Hindlimb muscle (tissue), 1 donor: ENCODE measurements at places on chromosomes 6 and 20.
A peak's percentile ranks its signal among the peaks of the same experiment; 100 is the strongest.

DNA sequence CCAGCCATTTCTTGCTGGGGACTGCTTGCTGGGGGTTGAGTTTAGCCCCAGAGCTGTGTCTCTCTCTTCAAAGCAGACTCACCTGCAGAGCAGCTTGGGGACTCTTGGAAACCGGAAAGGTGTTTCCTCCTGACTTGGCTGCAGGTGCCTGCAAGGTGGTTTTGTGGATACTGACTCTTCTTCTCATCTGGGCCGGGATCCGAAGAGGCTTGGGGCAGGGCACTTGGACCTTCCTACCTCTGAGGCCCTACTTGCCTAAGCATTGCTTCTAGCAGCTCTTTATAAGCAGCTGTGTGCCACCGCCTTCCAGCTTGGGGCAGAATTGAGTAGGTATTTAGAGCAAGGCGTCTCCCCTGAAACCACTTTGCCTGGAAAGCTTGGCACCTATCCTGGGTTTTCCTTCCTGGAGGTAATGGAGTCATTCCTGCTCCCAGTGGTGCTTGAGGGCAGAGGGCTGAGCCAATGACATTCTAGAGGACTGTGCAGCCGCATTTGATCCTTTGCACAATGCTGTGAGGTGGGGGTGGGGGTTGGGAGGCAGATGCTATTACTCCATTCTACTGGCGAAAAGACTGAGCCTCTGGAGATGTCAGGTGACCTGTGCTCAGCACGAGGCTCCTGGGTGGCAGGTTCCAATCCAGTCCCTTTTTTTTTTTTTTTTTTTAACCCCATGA, 3.4 kb upstream of the CTSZ start:
- DNase-seq = no peak

DNA sequence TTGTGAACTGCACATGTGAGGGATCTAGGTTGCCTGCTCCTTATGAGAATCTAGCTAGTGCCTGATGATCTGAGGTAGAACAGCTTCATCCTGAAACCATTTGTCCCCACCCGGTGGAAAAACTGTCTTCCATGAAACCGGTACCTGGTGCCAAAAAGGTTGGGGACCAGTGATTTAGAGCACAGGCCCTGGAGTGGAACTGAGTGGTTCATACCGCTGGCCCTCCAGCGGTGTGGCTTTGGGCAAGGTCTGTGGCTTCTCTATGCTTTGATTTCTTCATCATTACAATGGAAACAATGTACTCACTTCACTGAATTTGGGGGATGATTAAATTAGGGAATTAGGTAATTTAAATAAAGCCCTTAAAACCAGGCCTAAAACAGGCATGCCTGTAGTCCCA, 36.3 kb downstream of the CD164 start:
- no peak for DNase-seq

DNA sequence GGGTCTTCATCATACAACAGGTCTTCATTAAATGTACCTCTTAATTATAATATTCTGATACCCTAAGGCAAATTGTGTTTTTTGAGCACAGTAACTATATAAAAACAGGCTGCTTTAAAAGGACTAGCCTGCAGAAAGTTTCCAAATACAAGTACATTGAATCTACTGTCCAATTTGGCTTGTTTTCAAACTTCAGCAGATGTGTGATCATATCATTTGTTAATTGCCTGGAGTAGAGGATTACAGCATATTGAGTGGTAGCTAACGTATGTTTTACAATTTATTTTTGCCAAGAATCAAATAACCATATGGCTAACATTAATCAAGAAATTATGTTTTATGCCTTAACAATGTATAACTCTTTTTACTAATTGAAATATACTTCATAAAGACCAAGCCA, 12.6 kb downstream of the TINAG start:
- no peak for DNase-seq

GRCh38 chr6:48990739-48991138, 472.3 kb downstream of the MMUT start:
- DNase-seq = no peak

DNA sequence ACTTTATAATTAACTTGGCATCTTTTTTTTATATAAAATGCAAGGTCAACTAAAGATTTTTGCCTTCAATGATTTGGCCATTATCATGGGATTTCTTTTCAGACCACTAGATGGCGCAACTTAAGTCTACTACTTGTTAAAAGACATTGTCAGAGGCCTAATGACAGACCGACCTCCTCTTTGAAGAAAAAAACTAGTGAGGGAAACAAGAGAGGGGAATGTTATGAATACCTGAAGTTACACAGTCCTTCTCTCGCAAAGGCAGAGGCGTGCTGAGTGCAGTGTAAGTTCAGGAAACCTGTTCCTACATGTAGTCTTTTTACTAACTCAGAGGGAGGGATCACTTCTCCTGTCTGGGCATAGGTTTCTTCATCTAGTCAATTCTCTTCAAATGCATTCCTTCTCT, 9.3 kb downstream of the TRAPPC3L start:
- DNase-seq = peak; percentile 41

DNA sequence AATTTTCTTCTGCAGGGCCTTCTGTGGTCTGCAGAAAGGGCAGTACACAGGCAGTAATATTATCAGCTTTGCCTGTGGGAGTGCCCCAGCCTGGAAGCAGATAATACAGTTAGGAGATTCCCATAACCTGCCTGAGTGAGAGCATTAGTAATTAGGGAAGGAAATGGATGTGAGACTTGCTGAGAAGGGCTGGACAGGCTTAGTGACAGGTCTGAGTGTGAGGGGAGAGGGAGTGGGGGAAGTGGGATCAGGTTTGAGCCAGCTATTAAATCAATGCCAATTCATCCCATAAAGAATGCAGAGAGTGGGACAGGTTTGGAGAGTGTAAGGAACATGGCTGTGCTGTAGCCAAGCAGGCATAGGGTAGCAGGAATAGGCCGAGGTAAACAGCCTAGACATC, 10.1 kb upstream of the CFAP206 start:
- no peak for DNase-seq

DNA sequence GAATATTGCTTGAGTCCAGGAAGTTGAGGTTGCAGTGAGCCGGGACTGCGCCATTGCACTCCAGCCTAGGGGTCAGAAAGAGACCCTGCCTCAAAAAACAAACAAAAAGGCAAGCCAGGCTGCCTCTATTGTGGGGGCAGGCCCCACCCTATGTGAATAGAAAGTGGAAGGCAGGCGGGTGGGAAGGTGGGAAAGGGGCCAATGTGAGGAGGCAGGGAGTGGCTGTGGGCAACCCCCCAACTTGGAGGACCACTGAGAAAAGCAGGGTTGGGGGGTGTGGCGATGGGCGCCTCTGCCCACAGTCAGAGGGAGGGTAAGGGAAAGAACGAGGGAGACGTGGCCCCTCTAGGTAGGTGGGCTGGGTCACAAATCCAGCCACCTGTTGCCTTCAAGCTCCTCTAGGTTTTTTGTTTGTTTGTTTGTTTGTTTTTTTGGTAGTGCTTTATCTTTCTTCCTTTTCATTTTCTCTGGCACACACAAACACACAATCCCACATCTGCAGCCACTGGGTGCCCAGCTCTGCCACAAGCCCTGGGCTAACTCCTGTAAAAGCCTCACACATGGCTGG, 5.3 kb upstream of the AP5S1 start:
- DNase-seq = no peak

DNA sequence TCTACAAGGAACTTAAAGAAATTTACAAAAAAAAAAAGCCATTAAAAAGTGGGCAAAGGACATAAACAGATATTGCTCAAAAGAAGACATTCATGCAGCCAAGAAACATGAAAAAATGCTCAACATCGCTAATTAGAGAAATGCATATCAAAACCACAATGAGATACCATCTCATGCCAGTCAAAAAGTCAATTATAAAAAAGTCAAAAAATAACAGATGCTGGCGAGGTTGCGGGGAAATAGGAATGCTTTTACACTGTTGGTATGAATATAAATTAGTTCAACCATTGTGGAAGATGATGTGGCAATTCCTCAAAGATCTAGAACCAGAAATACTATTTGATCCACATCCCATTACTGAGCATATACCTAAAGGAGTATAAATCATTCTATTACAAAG, 411.9 kb upstream of the MARCKS start:
- no peak for DNase-seq

DNA sequence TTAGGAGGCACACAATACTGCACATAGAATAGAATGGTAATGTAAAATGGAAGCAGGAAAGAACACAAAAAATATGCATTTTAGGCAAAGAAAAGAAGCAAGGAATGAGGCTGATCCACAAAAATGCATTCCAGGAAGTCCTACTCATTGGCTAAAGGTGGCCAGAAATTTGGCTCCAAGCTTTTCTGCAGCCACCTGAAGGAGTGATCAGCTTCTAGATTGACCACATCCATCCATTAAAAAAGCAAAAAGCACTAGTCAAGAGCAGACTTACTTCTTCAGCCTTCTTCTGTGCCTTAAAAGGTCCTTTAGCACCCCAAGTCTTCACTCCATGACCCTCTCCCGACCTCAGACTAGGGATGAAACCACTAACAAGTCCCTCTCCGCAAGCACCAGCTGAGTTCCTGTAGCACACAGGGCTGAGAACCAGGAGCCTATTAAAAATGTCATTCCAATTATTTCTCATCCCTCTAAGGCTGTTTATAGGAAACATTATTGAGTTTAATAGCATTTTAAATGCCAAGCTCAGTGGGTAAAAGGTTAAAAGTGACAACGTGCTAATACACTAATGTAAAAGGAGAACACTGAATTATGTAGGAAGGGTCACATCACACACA, 36.5 kb downstream of the TRAM2 start:
- no peak for DNase-seq

DNA sequence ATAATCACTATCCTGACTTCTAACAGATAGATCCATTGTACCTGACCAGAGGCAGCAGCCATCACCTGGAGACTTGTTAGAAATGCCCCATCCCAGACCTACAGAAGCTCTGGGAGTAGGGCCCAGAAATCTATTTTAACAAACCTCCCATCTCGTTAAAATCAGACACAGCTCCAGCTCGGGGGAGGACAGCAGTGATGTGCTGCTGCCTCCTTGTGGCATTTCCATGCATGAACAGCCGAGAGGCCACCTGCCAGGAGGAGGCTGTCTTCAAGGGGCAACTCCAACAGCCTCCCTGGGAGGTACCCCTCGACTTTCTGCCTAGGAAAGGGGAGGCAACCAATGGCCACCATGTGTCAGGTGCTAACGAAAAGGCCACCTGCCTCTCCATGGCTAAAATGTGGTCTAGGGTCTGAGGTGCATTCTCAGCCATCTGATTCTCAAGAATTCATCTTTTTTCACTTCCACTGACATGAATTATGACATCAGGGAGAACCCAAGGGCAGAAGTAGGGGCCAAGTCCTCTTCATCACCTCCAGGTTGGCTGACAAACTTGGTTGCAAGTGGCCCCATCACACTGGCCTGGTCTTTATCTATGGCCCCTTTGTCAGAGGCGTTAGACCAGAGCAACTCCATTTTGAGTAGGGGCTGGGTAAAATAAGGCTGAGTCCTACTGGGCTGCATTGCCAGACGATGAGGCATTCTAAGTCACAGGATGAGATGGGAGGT, 12.2 kb upstream of the KCNK15 start:
- peak; percentile 57 for DNase-seq

DNA sequence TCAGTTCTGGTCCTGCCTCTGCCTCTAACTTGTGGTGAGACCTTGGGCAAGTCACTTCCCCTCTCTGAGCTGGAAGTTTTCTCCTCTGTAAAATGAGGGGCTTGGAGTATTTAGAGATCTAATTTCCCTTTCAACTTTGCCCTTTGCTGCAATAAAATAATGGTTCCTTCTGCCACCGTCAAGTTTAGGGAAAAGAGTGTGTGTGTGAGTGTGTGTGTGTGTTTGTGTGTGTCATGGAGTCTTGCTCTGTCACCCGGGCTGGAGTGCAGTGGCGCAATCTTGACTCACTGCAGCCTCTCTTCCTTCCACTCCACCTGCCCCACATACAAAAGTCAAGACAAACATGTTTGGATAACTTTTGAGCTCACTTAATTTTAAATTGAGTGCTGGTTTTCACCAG, 39.2 kb upstream of the PIM1 start:
- no peak for DNase-seq

GRCh38 chr6:79028641-79029314, 49.3 kb downstream of the PHIP start:
- DNase-seq = no peak

DNA sequence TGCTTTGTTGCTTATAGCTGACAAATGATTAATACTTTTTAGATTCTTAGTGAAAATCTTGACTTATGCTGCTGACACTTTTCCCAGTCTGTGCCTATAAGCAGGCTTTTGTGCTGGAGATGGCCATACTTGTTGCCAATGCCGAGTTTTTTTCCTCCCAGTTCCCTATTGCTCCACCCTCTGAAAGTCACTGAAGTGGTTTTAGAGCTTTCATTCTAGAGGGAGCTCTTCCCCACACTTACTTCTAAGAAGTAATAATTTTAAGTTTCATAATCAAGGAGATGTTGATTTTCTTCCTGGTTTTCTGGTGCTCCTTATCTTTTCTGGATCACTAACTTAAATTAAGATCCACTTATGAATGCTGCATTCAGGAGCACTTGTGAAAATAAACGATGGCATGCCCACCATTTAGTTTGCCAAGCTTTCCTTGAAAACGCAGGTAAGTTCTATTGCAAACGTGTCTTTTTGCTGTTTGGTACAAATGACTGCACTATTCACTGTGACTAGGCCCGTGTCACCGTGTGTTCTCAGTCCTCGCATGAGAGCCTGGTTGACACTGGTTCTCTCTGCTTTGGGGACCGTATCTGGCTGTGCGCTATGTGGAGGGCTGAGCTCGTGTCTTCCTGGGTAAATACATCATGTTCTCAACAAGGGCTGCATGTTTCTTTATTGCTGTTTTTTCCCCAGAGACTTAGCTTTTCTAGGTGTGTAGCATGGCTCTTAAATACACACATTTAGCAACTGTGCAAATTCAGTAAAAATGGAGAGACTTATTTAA, 50.2 kb downstream of the GFRA4 start:
- DNase-seq = no peak
